ENCODE measurements at places on chromosomes 11 and 22.
A peak's percentile ranks its signal among the peaks of the same experiment; 100 is the strongest.

DNA sequence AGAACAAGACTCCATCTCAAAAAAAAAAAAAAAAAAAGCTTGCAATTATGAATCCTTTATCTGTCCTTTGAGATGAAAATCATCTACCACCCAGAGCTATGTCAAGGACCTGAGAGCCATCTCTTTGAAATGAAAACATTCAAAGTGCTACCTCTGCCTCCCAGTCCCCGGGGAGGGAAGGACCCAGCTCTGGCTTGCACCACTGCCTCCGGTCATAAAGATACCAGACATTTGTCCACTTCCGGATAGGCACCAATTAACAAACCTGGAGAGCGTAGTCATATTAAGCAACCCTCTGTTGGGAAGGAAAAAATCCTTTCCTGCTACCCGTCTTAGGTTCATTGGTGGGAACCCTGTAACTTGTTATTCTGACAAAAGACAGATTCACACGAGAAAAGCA is 98.6 kb downstream of the ARHGAP8 start:
- no peak for DNase-seq

- DNase-seq: peak; percentile 54
Observed at GRCh38 chr22:37681556-37682049, 4.5 kb upstream of the NOL12 start.

DNA sequence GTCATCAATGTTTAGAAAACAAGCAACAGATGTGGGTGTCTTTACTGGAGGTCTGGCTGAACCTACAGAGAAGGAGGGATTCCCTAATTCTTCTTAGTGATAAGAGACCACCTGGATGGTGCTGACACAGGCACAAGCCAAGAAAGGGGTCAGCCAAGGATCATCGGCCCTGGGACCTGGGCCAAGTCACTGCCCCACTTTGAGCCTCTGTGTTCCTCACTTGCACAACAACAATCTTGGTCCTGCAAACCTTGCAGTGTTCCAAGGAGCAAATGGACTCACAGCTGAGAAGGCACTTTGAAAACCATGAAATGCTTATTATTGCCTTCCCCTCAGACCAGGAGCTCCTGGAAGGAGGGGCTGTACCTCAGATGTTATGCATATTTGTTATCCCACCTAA is 7.0 kb upstream of the KCNE3 start:
- DNase-seq: no peak

- DNase-seq: no peak
Observed at GRCh38 chr22:32574411-32574810, 99.8 kb downstream of the FBXO7 start.

GRCh38 chr11:133306019-133306418 is 226.3 kb downstream of the OPCML start:
- DNase-seq: no peak

- DNase-seq: peak; percentile 7
Observed at GRCh38 chr22:22748297-22748743, 103.9 kb downstream of the GGTLC2 start.

GRCh38 chr11:62705413-62705812 is 1.8 kb downstream of the BSCL2 start:
- DNase-seq: no peak

GRCh38 chr22:47406896-47407295 is 644.4 kb downstream of the TBC1D22A start:
- no peak for DNase-seq

DNA sequence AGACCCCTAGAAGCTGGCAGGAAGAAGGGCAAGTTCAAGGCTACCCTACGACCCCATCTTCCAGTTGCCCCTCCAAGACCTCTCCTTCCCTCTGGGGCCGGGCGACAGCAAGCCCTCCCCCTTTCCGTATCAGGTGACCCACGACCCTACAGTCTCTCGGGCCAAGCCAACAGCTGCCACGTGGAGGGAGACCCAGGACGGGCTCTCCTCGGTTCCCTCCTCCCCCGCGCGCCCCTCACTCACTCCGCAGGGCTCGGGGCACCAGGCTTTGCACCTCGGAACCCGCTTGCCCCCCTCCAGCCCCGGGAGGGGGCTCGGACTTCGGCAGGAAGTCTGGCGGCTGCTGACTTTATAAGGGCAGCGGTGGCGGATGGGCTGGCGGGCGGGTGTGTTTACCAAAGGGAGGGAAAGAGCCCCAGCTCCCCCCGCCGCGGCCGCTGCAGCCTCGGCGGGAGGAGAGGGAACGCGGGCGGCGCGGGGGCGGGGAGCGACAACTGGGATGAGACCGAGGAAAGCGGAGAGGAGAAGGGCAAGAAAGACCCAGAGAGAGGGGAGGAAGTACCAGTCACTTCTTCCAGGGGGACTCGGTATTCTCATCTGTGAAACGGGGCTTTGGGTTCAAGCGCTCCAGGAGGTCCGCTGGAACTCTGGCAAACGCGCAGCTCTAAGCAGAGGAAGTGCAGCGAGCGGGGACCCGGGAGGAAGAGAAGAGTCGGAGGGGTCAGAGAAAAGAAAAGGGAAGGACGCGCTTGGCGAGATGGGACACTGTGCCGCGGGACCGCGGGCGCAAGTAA is 767 bp downstream of the SLC43A1 start:
- DNase-seq: no peak

DNA sequence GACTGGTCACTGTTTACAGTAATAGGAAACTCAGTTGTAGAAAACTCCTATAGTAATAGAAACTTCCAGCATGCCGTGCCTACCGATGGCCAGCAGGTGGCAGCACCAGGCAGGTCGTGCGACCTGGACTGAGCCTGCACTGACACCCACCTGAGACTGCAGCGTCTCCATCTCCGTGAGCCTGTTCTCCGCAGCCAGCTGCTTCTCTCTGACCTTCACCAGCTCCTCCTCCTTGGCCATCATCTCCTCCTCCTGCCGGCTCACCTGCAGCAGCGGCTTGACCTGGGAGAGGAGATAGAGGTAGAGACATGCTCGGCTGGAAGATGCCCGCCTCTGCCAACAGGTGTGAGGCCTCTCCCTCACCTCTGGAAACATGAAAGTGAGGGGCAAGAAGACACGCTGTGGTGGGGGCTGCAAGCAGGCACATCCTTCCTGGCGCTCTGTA is 48.5 kb downstream of the APOL1 start:
- peak; percentile 74 for DNase-seq

DNA sequence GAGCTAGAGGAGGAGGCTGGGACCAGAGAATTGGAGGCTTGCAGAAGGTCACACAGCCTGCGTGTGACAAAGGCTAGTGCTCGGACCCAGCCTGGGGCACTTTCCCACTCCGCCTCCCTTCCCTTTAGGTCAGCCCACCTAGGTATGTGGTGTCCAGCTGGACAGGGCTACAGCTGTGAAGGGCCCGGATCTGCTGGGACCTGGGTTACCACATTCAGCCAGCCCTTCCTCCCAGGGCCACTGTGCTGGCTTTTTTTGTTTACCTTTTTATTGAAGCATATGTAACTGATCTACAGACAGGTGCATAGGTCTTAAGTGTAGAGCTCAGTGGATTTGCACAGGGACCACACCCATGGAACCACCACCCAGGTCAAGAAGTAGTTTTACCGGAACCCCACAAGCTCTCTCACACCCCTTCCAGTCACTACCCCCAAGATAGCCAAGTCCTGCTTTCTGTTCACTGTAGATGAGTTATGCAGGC is 8.7 kb downstream of the CAPN5 start:
- no peak for DNase-seq

GRCh38 chr22:36610056-36610455 is 81.1 kb upstream of the EIF3D start:
- DNase-seq: no peak

DNA sequence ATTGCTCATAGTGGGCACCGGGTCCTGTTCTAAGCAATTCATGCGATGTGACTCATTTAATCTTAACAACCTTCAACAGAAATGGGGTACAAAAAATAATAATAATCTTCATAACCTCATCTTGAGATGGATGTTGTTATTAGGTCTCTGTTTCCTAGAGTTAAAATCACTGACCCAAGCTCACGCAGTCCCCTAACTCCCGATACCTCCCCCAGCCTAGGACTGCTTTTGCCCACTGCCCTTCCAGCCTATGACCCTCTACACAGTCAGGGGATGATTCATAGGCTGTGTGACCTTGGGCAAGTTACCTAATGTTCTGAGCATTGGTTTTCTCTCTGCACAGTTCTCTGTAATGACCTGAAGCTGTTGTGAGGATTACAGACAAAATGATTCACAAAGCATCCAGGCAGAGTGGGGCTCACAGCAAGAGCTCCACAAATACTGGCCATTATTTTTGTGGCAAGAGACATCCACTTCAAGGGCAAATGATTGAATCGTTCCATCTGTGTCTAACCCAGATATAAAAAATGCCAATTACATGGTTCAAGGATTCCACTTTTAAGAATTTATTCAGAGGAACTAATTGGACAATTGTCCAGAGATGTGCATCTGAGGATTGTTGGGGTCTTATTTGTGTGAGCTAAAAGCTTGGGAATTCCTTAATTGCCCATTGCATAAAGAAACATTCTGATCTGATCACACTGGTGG is 20.0 kb downstream of the MTFP1 start:
- DNase-seq: no peak

DNA sequence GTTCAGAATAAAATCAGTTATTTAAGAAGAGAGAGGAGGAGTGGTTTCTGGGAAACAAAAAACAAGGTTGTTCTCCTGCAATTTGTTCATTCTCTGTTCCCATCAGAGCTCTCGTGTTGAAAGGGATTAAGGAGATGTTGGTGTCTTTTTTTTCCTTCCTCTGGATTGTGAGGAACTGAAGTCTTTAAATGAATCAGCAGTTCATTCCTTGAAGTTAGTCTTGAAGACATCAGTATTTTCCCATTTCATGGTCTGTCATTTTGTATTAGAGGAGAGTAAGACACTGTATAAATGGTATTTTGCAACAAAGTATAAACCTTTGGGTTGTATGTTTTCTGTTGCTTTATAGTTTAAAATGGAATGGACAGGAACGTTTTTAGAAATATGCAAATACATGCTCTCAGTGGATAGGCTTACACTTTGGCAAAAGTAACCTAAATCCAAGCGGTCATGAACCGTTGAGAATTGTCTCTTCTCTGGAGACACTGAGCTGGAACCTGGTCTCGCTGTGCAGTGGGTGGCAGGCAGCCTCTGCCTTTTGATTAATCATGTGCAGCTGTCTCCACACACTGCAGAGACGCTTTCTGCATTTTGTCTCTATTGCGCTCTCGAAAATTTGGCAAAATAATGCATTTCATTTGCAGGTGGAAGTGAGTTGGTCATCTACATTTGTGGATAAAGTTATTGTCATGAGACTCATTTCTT is 33.0 kb downstream of the SAMM50 start:
- DNase-seq: no peak

DNA sequence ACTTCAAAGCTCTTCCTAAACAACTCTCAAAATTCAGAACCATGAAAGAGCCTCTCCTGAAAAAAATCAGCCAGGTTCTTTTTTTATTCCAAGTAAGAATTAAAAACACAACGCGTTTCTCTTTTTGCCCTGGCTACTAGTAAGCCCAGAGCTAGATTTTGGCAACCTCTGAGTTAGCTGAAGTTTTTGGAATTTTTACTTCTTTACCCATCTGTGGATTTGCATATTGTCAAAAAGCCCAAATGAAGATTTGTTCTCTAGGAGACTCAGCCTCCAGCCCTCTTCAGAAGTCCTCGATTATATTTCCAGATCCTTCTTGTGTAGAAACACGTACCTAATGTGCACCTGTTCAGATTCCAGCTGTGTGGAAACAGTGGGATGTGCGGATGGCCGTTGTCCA is 517.9 kb downstream of the TBC1D22A start:
- no peak for DNase-seq

- DNase-seq: no peak
Observed at GRCh38 chr22:49676230-49676629, 151.4 kb downstream of the BRD1 start.

- DNase-seq: no peak
Observed at GRCh38 chr22:37549704-37550059, 10.6 kb upstream of the CDC42EP1 start.

DNA sequence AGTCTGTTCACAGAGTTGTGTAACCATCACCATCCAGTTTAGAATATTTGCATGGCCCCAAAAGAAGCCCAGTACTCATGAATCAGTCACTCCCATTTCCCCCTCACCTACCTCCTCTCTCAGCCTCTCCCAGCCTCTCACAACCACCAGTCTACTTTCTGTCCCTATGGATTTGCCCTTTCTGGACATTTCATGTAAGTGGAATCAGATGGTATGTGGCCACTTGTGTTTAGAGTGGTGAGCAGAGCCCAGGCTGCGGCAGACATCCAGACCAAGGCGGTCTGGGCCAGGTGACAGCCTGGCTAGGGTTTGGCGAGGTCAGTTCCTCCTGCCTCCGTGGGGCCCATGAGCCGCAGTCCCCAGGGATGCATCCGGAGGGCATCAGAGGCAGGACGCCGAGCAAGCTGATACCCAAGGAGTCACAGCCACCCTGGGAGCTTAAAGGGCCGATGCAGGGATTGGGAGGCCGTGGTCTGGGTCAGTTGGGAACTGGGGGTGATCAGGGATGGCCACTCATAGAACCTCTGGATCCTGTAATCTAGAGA is 53.3 kb upstream of the CLDN5 start:
- DNase-seq: no peak

GRCh38 chr11:62143727-62144126 is 19.9 kb downstream of the INCENP start:
- DNase-seq: no peak

- DNase-seq: no peak
Observed at GRCh38 chr22:46671824-46672432, 51.7 kb downstream of the GRAMD4 start.

GRCh38 chr22:35960854-35961253 is 67.8 kb downstream of the RBFOX2 start:
- no peak for DNase-seq

DNA sequence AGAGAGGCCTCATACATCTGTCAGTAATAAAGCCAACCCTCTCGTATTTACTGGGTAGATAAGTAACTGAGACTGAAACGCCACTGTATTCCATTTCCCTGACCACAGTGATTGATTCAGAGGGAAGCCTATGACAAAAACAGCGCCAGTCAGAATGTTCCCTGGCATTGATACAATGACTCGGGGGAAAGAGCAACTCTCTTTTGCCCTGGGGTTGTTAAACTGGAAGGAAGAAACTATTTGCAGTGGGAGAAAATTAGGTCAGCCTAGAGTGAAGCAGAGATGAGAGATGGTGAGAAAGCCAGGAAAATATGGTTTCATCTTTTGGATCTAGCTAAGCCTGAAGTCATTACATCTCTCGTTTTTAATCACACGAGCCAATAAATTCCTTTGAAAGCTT is 48.6 kb upstream of the RBFOX2 start:
- DNase-seq: no peak

GRCh38 chr11:72380132-72380503 is 54.2 kb downstream of the CLPB start:
- no peak for DNase-seq

GRCh38 chr11:64747961-64748665 is 4.2 kb upstream of the RASGRP2 start:
- no peak for DNase-seq

DNA sequence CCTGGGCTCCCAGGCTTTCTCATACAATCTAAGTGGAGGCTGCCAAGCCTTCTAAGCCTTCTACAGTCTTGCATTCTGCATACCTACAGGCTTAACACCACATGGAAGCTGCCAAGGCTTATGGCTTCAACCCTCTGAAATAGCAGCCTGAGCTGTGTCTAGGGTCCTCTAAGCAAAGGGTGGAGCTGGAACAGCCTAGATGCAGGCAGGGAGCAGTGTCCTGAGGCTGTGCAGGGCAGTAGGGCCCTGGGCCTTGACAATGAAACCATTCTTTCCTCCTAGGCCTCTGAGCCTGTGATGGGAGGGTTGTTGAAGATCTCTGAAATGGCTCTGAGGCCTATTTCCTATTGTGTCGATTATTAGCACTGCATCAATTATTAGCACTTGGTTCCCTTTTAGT is 150.9 kb upstream of the GRK3 start:
- DNase-seq: no peak
